ENCODE measurements at places on chromosomes 5 and 9.

- no peak overlapping the region for H3K27ac ChIP-seq
- peaks cover 18% of the 10 kb centered on the region for H3K4me1 ChIP-seq
- no peak for DNase-seq
- H3K36me3 ChIP-seq: no peaks in the 10 kb centered on the region
- no peaks in the 10 kb centered on the region for H3K27me3 ChIP-seq
These were observed 32.7 kb downstream of the PRRC2B start for GRCh38 chr9:131426545-131426944.

DNA sequence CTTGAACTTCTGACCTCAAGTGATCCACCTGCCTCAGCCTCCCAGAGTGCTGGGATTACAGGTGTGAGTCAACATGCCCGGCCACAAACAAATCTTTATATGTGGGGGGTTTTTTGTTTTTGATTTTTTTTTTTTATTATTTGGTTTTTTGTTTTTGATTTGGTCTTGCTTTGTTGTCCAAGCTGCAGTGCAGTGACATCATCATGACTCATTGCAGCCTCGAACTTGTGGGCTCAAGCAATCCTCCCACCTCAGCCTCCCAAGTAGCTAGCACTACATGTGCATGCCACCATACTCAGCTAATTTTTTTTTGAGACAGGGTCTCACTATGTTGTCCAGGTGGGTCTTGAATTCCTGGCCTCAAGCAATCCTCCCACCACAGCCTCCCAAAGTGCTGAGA lies 42.4 kb downstream of the ALDH7A1 start:
- DNase-seq: no peak
- H3K27me3 ChIP-seq: no peaks in the 10 kb centered on the region
- no peaks in the 10 kb centered on the region for H3K4me1 ChIP-seq
- H3K27ac ChIP-seq: no peak overlapping the region
- peaks cover 19% of the 10 kb centered on the region for H3K36me3 ChIP-seq

DNA sequence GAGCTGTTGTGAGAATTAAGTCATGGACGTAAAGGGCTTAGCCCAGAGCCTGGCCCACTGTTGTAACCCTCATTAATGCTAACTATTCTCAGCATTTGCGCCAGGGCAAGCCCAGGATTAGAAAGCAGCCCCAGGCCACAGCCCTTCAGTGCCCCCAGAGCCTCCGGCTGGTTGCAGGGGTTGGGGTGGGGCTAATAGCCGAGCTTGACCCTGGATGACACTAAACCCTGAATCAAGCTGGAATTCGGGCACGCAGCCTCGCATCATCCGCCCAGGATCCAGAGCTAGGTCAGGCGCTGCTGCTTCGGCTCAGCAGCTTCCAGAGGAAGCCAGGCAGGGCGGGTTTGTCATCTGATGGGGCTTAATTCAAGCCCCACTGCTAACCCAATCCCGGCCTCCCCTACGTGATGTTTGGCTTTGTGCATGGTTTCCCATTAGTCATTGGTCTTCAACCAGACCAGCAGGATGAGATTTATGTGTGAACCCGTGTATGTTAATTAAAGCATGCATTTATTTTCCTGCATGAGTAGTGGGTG lies 1.2 kb upstream of the MEGF9 start:
- no peaks in the 10 kb centered on the region for H3K36me3 ChIP-seq
- no peaks in the 10 kb centered on the region for H3K27me3 ChIP-seq
- H3K27ac ChIP-seq: no peak overlapping the region
- no peak overlapping the region for H3K4me3 ChIP-seq
- peaks cover 32% of the 10 kb centered on the region for H3K4me1 ChIP-seq

GRCh38 chr5:66367814-66368541 lies 223.9 kb downstream of the SREK1 start:
- no peaks in the 10 kb centered on the region for H3K4me1 ChIP-seq
- no peaks in the 10 kb centered on the region for H3K36me3 ChIP-seq
- no peak for DNase-seq
- H3K4me3 ChIP-seq: no peak overlapping the region

DNA sequence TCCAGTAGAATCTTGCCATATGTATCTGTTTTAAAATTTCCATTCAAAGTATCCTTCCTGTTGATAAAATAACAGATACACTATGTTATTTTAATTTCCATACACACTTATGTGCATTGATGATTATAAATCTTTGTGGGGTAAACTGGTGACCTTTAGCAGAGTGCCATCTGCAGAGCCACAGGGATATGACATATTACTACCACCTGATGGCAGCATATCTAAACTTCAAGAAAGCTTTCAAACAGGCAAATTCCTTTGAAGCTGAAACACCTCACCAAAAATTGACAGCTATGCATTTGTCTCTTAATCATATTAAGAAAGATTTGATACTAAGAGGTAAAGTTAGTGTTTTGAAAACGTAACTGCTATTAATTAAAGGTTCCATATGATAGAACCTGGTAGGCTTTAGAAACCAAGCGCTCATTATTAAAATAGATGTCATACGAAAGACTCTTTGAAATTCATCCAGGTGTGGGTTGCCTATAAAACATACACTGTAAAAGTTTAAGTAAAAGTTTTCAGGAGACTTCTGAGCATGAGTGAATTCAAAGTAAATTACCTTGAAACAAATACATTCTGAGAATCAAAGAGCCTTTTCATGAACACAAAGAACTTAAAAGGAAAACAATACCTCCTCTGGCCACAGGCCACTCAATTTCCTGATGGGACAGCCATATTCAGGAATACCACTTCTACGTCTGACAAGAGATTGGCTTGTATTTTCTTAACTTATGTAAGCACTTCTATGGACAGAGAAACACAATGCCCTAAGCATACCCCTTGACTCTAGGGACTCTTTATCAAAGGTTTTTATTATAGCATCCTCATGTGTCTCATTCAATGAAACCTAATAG lies 93.3 kb downstream of the KIAA0825 start:
- no peak overlapping the region for H3K27ac ChIP-seq
- H3K4me3 ChIP-seq: no peak overlapping the region
- peak; percentile 53 for DNase-seq
- peaks cover 16% of the 10 kb centered on the region for H3K4me1 ChIP-seq

DNA sequence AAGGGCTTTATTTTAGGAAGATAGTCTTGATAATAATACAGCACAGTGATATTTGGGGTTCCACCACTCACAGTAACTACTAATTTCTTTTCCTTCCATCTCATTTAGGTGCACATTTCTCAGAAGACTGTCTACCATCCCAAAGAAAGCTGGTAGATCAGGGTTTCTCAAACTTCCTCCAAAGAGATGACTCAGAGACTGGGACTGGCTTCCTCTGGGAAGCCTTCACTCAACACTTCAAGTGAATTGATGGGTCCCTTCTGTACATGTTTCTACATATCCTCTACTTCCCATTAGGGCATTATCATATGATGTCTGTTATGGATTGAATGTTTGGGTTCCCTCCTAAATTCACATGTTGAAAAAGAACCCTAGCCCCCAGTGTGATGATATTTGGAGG lies 138.5 kb downstream of the SPOCK1 start:
- no peaks in the 10 kb centered on the region for H3K27me3 ChIP-seq
- no peak overlapping the region for H3K27ac ChIP-seq
- no peak overlapping the region for H3K4me3 ChIP-seq
- no peaks in the 10 kb centered on the region for H3K36me3 ChIP-seq
- H3K4me1 ChIP-seq: 0 out of 2 replicates have a peak, but pooled peaks cover 6% of the 10 kb centered on the region
- peak; percentile 14 for DNase-seq

- peaks cover 39% of the 10 kb centered on the region for H3K4me1 ChIP-seq
- peak overlapping the region; percentile 74 for H3K27ac ChIP-seq
- peak; percentile 33 for DNase-seq
- H3K36me3 ChIP-seq: no peaks in the 10 kb centered on the region
These were observed 55.3 kb downstream of the ENTREP1 start for GRCh38 chr9:69380301-69380700.

DNA sequence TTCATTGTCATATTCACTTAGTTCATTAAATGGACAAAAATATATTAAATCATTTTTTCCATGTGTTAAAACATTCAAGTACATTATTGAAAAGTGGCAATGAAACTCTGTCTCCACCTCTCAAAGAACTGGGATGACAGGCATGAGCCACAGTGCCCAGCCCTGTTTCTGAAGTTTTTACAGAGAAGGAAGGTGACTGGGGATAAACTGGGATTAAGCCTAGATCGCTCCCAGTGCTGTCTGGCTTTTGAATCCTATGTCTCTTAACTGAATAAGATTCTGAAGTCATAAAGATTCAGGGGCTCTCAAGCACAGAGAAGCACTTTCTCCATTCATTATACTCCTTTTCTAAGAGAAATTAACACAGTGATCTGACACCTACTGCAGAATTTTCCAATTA lies 88.3 kb downstream of the SLC38A9 start:
- H3K27me3 ChIP-seq: no peaks in the 10 kb centered on the region
- no peaks in the 10 kb centered on the region for H3K4me1 ChIP-seq
- H3K4me3 ChIP-seq: no peak overlapping the region
- DNase-seq: no peak

- peak; percentile 32 for DNase-seq
- no peaks in the 10 kb centered on the region for H3K27me3 ChIP-seq
- H3K4me3 ChIP-seq: no peak overlapping the region
- H3K27ac ChIP-seq: no peak overlapping the region
- H3K4me1 ChIP-seq: peaks cover 22% of the 10 kb centered on the region
- H3K36me3 ChIP-seq: no peaks in the 10 kb centered on the region
These were observed 2.6 kb upstream of the PBX3 start for GRCh38 chr9:125744616-125745015.

DNA sequence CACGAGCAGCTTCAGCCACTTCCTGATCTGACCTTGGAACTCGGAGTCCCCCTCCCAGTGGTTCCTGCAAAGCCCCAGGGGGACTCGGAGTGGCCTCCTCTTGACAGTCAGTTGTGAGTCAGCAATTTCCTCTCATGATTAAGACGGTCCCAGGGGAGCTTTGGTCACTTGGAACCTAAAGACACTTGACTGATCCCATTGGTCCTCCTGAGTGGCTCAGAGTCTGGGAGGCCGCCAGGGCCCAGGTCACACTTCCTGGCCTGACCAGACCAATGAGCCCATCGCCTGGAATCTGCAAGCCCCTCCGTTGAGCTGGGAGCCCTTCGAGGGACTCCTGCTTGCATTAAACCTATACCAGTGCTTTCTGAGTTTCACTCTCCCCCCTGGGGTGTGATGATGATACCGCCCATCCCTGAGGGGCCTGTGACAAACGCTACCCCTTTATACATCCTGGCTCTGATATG lies 29.1 kb downstream of the TSPAN17 start:
- H3K27me3 ChIP-seq: no peaks in the 10 kb centered on the region
- H3K4me3 ChIP-seq: no peak overlapping the region
- DNase-seq: peak; percentile 65
- no peaks in the 10 kb centered on the region for H3K36me3 ChIP-seq
- H3K27ac ChIP-seq: no peak overlapping the region

GRCh38 chr5:95620030-95620869 lies at the start of gene GPR150:
Gene GPR150 (plus strand): TSS chr5:95620087. CDS start chr5:95620276, 189 bp downstream.
- peak; percentile 33 for DNase-seq
- H3K4me1 ChIP-seq: no peaks in the 10 kb centered on the region
- peak within 1 kb of the TSS; percentile 53 for H3K4me3 ChIP-seq
- no peaks in the 10 kb centered on the region for H3K36me3 ChIP-seq

GRCh38 chr5:6755519-6755918 lies 42.3 kb downstream of the TENT4A start:
- no peaks in the 10 kb centered on the region for H3K4me1 ChIP-seq
- no peak overlapping the region for H3K4me3 ChIP-seq
- H3K36me3 ChIP-seq: peaks cover 71% of the 10 kb centered on the region
- H3K27me3 ChIP-seq: no peaks in the 10 kb centered on the region

DNA sequence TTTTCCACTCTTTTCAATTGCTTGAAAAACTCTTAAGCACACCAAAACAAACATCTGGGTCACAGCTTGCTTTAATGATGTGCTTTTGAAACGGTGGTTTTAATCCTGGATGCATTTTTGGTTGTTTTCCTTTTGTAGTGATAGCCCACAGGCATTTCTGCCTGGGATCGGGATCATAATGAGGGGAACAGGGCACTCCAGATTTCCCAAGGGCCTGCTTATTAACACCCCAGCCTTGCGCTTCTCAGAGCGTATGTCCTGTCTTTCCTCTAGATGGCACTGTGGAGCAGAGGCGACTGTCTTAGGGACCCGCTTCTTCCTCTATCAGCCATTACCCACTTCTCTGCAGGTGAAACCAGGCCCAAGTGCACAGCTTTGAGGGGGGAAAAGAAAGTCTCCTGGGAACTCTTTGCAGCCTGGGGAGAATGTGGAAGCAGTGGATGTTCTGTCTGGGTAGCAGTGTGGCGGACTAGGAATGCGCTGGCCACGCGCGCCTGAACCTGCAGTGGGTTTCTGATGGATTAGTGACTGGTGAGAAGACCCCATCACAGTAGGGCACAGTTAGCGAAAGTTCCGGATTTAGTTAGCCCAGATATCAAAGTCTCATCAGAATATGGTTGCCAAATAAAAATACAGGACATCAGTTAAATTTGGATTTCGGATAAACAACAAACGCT lies 190.1 kb downstream of the GNA14 start:
- peak; percentile 71 for DNase-seq
- no peaks in the 10 kb centered on the region for H3K27me3 ChIP-seq
- no peaks in the 10 kb centered on the region for H3K4me1 ChIP-seq
- no peak overlapping the region for H3K4me3 ChIP-seq

DNA sequence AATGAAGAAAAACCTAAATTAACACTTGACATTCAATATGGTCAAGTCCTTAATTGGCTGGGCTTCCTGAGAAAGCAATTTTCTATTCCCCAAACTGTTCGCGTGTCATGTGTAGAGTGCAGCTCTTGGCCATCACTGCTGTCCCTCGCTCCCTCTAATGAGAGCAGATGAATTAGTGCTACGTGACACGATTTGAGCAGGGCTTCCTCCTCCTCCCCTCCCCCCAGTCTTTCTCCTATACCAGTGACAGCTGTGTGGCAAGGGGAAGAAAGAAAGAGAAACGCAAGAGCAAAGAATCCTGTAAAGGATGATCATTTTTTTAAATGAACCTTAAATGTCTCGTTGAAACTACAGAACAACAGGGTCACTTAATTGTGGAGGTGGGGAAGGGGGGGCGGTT lies 159.6 kb downstream of the BNC2 start:
- no peak overlapping the region for H3K4me3 ChIP-seq
- H3K36me3 ChIP-seq: no peaks in the 10 kb centered on the region

- DNase-seq: no peak
- H3K36me3 ChIP-seq: no peaks in the 10 kb centered on the region
- H3K27me3 ChIP-seq: no peaks in the 10 kb centered on the region
- peaks cover 12% of the 10 kb centered on the region for H3K4me1 ChIP-seq
- no peak overlapping the region for H3K27ac ChIP-seq
These were observed 53.6 kb upstream of the RANBP6 start for GRCh38 chr9:6068983-6069382.

GRCh38 chr9:105296877-105297287 lies 52.4 kb downstream of the SLC44A1 start:
- H3K4me3 ChIP-seq: no peak overlapping the region
- no peaks in the 10 kb centered on the region for H3K27me3 ChIP-seq
- H3K27ac ChIP-seq: peak overlapping the region; percentile 71
- peaks cover 28% of the 10 kb centered on the region for H3K4me1 ChIP-seq

All from PC-3 (cell line).